Fibroblast of lung (primary cell): ENCODE measurements at places on chromosomes 13 and 19.

DNA sequence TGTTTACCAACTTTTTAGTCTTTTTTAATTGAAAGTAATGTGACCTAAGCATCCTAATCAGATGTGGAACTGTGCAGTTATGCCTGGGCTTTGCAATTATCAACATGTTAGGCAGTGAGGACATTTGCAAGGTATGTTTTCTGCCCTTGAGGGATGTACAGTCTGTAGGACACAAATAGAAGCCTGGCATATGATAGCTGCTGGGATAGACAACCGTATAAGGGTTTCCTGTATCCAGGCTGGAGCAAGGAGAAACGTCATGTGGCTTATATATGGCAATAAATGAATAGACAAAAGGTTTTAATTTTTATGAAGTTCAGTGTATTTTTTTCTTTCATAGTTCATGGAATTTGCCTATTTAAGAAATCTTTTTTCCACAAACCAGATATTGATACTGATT lies 2.0 kb upstream of the VPS36 start:
- no peak for DNase-seq

DNA sequence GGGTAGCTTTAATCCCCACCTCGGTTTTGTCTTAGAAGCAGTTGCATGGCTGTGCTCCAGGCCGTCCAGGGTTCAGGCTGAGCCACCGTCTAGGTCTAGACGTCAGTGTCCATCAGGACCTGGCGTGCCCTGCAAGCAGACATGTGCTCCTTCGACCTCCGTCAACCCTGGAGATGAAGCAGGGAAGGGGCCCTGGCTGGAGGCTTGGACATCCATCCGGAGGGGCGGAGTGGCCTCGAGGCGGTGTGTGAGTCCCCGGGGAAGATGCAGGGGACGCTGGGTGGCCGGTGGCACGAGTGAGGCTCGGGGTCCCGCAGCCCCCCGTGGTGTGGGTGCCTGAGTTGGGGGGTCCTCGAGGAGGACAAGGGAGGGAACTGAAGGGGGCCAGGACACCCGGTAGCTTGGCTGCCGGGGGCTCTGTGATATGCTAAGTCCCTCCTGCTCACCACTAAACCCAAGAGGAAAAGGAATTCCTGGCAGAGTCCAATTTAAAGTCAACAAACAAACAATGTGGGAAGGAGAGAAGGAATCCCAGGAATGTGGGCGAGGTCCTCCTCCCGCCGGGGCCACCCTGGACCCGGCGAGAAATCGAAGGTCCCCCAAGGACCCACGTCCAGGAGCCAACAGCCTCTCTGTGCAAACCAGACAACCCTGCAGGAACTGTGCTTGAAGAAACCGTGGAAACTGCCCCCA lies 14.9 kb upstream of the PTBP1 start:
- peak; percentile 33 for DNase-seq

DNA sequence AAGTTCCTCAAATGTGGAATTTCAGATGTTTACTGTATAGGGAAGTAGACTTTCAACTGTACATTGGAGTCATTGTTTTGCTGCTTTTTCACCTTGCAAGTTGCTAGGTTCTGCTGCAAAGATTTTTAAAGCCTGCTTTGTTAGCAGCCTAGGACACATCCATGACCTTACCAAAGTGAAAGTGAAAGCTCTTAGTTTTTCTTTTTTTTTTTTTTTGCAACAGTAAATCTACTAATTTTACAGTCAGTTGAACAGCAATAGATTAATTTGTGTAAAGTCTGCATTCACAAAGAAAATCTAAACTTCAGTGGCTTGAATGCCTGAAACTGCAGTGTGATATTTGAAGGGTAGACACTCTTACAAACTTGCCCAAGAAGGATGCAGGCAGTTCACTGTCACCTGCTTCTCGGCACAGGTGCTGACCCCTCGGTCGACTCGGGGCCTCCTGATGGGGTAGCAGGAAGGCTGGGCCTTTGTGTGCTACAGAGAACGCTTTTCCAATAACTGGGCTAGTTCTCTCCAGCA lies 5.0 kb upstream of the MTIF3 start:
- no peak for DNase-seq

DNA sequence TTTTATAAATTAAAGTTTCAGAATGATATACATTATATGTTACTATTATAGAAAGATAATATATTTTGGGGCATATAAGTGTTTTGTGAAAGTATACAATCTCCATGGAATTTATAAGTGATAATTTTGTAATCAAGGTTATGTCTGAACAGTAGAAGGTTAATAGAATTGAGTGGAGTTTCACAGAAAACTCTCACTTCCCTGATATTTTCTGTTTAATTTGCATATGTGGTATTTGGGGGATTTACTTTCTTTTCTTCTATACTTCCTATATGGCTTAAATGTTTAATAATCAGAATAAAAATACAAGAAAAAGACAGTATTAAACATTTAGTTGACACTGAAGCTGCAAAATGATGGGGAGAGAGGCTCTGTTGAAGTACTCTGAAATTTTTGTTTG lies 848.5 kb downstream of the DACH1 start:
- DNase-seq, result no peak
